KBM-7 (cell line): ENCODE measurements at places on chromosomes 11 and 22.

DNA sequence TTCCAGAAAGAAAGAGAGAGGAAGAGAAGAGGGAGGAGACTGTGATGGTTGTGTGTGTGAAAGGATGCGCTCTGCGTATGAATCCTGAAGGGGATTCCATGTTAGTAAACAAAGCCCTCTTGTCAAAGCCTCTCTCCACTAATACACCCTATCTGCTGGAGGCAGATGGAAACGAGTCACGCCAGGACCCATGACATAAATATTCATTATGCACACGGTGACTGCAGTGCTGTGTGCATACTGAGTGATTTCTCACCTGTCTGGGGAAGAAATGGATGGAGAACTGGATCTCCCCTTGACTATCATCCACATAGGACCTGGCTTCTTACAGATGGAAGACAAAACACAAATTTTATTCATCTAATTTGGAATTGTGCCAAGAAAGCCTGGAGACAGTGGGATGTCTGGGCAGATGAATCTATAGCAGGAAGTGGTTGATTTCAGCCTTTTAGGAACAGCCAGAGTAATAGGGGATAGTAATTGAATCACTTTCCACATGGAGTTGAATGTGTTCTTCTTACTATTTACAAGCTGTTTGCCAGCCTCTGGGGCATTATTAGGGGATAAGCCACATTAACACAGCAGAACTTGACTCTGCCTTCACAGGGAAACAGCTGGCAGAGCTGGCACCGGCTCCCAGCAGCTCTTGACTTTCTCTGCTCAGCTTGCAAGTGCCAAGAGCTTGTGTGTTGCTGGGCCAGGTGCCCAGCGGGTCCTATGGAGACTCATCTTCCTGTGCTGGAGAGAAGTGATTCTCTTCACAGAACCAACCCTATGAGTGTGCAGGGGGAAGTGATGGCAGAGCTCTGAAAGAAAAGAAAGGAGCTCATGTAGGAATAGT lies 9.0 kb downstream of the MTNR1B start:
- no peak for DNase-seq

DNA sequence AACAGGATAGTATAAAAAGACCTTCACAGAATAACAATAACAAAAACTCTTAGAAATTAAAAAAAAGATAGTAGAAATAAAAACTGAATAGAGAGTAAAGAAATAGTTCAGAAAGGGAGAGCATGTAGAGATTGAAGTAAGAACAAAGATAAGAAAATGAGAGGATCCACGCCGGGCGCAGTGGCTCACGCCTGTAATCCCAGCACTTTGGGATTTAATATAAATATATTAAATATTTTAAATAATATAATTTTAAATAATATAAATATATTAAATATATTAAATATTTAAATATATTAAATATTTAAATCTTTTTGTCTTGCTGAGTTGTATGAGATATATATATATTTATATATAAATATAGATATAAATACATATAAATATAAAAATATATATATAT lies 11.0 kb downstream of the APOA4 start:
- no peak for DNase-seq

- no peak for DNase-seq
Measured at GRCh38 chr11:120625565-120625964, 114.0 kb downstream of the GRIK4 start.

GRCh38 chr11:11756718-11757117 lies 85.1 kb upstream of the USP47 start:
- no peak for DNase-seq

DNA sequence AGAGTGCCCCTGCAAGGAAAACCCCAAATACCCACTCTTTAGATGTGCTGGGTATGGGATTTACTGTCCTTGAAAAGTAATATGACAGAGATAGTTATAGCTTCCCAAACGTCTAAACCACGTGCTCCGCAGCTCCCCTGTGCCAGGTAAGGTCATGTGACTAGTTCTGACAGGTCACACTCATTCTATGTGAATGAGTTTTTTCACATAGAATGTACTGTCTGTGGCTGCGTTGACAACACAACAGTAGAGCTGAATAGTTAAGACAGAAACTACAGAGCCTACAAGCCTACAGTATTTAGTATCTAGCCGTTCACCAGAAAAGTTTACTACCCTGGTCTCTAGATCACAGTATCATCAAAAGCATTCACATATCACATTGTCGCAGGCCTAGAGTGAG lies 236.2 kb downstream of the ETS1 start:
- DNase-seq = no peak

- no peak for DNase-seq
Measured at GRCh38 chr11:93059117-93059957, 89.9 kb downstream of the MTNR1B start.

DNA sequence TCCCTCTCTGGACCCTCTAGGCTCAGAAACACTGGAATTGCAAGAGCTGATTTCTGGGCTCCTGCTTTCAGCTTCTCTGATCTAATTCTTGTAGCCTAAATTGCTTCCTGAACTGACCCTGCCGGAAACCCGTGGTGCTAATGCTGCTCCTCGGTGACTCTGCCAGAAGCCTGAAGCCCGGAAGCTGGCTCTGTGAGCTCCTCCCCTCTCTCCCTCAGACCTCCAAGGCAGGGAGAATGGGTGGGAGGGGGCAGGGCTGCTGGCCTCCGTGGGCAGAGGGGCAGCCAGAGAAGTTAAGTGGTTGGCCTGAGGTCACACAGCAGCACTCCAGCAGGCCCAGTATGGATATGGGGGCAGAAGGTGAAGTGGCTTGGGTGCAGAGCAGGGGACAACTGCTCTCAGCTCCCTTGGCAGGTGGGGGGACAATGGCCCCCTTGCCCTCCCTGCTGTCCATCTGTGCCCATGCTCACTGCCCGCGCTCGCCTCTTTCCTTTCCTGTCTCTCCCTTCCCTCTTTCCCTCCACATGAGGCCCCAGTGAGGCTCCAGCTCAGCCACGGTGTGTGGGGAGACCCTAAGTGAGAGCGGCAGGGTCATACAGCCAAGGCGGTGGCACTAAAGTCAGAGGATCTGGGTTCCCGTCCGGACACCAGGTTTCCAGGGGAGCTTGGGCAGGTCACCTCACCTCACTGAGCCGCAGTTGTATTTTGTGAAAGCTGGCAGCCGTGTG lies 16.2 kb downstream of the CAPN5 start:
- DNase-seq = peak; percentile 84

DNA sequence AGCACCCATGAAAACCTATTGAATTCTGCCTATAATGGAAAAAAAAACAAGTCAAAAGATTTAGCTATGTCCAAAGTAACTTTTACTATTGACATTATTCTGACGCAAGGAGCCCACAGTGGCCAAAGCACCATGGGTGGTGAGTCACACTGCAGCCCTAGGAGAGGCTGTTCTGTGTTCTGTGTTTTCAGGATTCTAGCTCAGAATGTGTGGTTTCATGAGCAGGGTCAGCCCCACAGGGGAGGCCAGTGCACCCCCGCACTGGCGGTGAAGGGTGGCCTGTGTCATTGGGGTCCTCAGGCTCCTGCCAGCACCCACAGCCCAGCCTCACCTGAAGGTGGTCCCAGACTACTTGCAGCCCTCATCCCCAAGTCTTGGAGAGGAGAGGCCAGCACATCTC lies 112.2 kb downstream of the BRD1 start:
- DNase-seq = no peak

DNA sequence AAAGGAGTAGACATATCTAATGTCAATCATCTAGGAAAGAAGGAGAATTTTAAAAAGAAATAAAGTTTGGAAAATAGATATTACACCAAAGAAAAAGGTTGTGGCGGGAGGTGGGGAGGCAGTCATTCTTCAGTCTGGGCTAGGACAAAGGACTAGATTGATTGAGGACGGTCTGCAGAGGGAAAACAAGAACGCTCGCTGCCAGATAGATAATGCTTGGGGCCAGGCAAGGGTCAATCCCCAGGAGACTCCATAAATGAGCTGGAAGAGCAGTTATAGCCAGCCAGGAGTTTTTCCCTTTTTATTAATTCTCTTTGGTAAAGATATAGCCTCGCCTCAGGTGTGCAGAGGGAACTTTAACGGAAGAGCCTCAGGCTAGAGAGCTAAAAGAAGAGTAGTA lies 6.3 kb downstream of the TRPC6 start:
- no peak for DNase-seq

- peak; percentile 14 for DNase-seq
Measured at GRCh38 chr11:67354075-67355022, 1.0 kb upstream of the POLD4 start.

- DNase-seq = no peak
Measured at GRCh38 chr22:34798605-34799004, 267.4 kb upstream of the ISX start.

DNA sequence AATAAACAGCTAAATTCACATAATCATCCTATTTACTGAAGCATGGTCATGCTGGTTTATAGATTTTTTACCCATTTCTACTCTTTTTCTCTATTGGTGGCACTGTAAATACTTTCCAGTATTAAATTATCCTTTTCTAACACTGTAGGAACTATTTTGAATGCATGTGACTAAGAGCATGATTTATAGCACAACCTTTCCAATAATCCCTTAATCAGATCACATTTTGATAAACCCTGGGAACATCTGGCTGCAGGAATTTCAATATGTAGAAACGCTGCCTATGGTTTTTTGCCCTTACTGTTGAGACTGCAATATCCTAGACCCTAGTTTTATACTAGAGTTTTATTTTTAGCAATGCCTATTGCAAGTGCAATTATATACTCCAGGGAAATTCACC lies 10.7 kb downstream of the RAG1 start:
- no peak for DNase-seq

- no peak for DNase-seq
Measured at GRCh38 chr11:70886676-70887541, 365.5 kb downstream of the SHANK2 start.

- DNase-seq = no peak
Measured at GRCh38 chr11:831118-831864, 1.5 kb upstream of the CD151 start.

- no peak for DNase-seq
Measured at GRCh38 chr11:66889960-66890359, 33.1 kb downstream of the LRFN4 start.

- no peak for DNase-seq
Measured at GRCh38 chr22:30038219-30038618, 42.0 kb upstream of the HORMAD2 start.

GRCh38 chr11:17694494-17695110 lies 24.8 kb upstream of the MYOD1 start:
- no peak for DNase-seq

DNA sequence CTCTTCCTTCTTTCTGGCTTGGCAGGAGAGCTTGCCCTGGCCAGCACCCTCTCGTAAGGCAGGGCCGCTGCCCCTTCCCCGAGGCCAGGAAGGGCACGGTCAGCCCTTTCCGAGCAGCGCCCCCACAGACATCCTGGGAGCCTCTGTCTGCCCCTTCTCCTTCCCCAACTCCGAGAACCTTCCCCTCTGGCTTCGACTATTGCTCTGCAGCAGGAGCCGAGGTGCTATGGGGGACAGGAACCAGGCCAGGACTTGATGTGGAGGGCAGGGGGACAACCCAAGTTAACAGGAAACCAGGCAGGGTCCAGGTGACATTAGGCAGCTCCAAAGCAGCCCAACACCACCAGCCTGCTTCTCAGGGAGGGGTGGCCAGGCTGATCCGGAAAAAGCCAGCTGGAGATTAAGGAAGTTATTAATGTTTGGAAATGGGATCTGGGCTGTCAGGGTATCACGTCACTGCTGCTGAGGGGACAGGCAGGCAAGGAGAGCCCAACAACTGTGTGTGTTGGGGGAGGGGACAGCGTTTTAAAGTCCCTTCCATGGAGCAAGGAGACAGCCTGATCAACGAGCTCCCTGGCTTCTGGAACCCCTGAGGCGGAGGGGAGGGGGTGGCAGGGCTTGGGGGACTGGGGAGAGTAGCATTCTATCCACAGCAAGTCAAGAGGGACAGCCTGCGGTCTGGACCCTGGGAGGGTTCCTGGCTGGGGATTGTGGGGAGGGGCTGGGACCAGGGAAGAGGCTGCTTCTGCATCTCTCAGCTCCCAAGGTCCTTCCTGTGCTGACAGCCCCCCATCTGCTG lies 27.3 kb downstream of the SYT7 start:
- no peak for DNase-seq

- no peak for DNase-seq
Measured at GRCh38 chr11:133547808-133548494, 15.7 kb upstream of the OPCML start.

DNA sequence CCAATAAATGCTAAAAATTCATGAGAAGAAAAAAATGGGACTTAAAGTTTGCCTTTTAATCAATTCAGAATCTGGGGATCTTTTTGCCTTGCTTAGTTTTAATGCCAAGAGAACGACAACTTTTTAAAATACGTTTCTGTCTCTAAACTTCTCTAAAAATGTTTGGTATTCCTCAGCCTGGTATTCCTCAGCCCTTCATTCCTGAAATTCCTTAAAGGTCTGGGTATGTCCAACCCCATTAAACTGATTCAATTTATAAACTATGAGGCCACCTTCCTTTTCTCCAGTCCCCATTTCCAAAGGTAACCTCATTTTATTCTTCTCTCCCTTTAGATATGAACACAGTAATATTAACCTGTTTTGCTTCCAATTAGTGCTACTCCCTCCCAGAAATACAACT lies 16.6 kb downstream of the POLA2 start:
- no peak for DNase-seq

DNA sequence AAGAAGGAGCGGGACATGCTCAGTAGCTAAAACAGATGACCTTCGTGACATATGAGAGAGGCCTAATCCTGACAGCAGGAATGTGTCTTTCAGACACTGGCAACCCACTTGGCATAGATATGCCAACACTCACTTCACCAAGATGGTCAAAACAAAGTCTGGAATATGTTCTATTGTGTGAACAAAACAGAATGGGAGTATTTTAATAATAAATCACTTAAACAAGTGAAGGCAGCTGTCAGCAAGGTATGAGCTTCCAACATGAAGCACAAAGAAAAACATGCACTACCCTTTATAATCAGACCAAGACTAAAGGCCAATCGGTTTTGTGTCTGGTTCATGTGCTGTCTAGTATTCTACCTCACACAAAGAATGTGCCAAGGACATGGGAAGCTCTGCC lies 23.1 kb downstream of the CCDC34 start:
- no peak for DNase-seq

GRCh38 chr11:92569726-92570125 lies 345.1 kb downstream of the FAT3 start:
- DNase-seq = no peak

DNA sequence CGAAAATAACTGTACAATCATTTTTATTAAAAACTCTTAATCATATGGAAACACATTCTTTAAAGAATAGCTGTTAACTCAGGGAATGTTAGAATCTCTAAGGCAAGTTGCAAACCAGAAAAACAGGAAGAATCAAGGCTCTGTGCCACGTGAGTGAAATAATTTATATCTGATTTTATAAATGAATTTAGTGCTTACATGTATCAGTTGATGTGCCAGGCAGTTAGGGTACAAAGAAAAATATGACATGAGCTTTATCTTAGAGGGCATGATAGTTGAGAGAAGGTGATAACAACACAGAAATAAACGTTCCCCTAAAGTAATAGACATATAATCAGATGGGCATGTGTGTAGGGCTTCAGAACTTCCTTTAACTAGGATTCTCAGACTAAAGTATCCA lies 734.5 kb upstream of the CCDC179 start:
- no peak for DNase-seq
